Liver (tissue), 10 donors: ENCODE measurements at places on chromosomes 16 and 17.

DNA sequence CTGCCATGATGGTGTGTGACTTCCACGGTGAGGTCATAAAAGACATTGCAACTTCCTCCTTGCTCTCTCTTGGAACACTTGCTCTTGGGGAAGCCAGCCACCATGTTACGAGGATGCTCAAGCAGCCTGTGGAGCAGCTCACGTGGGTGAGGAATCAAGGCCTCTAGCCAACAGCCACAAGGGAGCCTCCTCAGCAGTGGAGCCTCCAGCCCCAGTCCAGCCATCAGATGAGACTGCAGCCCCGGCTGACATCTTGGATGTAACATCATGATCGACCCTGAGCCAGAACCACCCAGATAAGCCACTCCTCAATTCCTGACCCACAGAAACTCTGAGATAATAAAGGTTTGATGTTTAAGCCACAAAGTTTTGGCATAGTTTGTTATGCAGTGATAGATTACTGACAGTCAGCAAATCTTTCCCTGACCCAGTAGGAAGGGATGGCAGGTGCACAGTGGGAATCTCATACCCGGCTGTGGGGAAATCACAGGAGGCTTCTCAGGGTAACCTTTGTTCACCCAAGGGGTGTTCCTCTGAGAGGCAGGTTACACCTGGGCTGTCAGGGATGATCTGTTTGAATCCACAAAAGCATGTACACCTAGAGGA lies 23.3 kb upstream of the GINS2 start:
- DNase-seq, result no peak
- no peaks in the 10 kb centered on the region for H3K36me3 ChIP-seq
- no peak overlapping the region for H3K4me3 ChIP-seq
- H3K27me3 ChIP-seq, result no peaks in the 10 kb centered on the region
- no peaks in the 10 kb centered on the region for H3K4me1 ChIP-seq

DNA sequence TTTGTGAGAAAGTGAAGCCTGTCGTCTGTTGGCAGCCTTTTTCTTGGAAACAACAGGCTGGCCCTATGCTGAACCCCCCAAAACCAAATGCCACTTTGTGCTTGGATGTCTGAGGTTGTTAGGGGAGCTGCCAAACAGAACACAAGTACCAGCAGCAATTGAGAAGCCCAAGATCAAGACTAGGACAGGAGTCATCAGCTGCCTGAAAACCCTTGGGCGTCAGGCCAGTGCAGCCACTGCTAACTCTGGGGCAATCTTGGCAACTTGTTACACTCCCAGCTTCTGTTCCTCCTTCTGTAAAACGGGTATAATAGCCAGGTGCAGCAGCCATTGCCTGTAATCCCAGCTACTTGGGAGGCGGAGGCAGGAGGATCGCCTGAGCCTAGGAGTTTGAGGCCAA lies 9.3 kb upstream of the LRRC59 start:
- H3K4me3 ChIP-seq, result no peak overlapping the region
- H3K4me1 ChIP-seq, result peaks cover 6% of the 10 kb centered on the region
- DNase-seq, result no peak
- H3K27ac ChIP-seq, result no peak overlapping the region
- H3K27me3 ChIP-seq, result no peaks in the 10 kb centered on the region

DNA sequence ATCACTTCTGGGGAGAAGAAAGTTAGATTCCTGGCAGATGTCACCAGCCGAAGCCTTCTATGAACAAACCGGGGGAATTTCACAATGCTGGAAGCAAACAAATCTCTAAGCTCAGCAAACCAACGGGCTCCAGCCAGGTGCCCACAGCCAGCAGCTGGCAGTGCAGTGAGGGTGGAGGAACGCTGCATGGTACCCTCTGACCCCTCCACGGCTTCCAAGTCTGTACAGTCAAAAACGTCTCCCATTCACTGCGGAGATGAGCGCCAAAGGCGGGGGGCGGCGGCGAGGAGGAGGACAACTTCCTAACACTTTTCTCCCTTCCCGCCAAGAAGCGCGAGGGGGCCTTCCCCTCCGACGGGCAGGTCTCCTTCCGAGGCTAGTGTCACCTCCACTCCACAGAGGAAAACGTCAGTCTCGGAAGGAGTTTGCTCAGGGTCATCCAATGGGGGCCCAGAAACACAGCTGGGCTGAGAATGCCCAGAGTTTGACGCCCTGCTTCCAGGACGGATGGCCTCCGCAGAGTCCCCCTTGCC lies 924 bp downstream of the ZNF598 start:
- peaks cover 36% of the 10 kb centered on the region for H3K4me1 ChIP-seq
- no peak for DNase-seq
- no peaks in the 10 kb centered on the region for H3K36me3 ChIP-seq
- H3K4me3 ChIP-seq, result peak overlapping the region; percentile 75
- no peaks in the 10 kb centered on the region for H3K27me3 ChIP-seq

DNA sequence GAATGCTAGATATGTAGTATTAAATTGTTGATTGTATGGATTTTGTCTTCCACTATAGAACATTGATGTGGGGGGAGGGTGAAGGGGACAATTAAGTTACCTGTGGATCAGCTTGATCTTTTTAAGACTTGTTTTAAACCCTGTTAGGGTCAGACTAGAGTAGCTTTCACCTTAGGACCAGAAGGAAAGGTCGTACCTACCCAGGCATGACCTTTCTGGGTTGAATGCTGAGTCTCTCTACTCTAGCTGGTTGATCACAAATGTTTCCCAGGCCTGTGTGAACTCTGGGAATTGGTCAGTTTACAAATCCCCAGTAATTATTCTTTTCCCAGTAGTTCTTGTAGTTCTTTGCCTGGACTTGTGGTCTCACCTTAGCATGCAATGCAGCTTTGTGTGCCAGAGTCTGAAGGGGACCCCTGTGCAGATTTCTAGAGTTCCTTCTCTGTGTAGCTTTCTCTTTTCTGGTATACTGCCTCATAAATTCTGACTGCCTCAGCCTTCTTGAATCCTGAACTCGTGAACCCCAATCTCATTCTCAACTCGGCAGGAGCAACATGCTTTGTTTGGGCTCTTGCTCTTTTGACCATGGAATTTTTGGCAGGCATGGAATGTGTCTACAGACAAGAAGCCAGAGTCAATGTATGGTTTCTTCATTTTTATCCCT lies 54.1 kb downstream of the VMP1 start:
- no peak for DNase-seq
- no peaks in the 10 kb centered on the region for H3K4me1 ChIP-seq
- no peak overlapping the region for H3K4me3 ChIP-seq
- H3K36me3 ChIP-seq, result no peaks in the 10 kb centered on the region
- H3K27ac ChIP-seq, result no peak overlapping the region
- no peaks in the 10 kb centered on the region for H3K27me3 ChIP-seq

DNA sequence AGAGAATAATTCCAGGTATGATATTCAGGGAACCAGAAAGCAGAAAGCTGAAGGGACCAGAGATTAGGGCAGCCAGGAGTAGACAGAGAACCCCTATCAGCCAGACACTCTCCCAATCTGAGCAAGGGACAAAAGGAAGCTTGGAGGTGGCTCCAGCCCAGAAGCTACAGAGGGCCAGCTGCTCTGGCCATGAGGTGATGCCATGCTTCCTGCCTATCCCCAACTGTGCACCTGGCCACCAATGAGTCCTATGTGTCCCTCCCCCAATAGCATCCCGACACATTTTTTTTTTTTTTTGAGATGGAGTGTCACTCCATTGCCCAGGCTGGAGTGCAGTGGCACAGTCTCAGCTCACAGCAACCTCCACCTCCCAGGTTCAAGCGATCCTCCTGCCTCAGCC lies 30.0 kb downstream of the NSMCE1 start:
- H3K4me1 ChIP-seq, result peaks cover 3% of the 10 kb centered on the region
- no peak for DNase-seq
- H3K36me3 ChIP-seq, result no peaks in the 10 kb centered on the region
- H3K27me3 ChIP-seq, result no peaks in the 10 kb centered on the region

DNA sequence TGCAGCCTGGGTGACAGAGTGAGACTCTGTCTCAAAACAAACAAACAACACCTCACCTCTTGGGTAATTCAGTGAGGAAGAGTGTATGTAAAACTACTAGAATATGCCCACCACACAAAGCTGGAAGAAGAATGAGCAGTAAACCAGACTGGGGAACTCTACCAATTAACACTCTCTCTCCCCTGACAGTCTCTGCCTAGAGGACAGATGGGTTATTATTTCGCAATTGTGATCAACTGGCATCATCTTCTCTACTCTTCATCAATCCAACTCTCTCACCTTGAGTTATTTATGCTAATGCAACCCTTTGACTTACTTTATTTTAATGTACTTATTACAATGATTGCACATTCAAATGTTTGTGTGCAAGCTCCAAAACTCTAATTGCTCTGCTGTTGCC lies 205.6 kb downstream of the XYLT1 start:
- no peak overlapping the region for H3K27ac ChIP-seq
- no peak for DNase-seq
- H3K4me1 ChIP-seq, result no peaks in the 10 kb centered on the region
- no peaks in the 10 kb centered on the region for H3K27me3 ChIP-seq
- H3K4me3 ChIP-seq, result no peak overlapping the region

- H3K4me1 ChIP-seq, result no peaks in the 10 kb centered on the region
- no peak overlapping the region for H3K27ac ChIP-seq
- no peak for DNase-seq
- no peaks in the 10 kb centered on the region for H3K27me3 ChIP-seq
- H3K36me3 ChIP-seq, result peaks cover 83% of the 10 kb centered on the region
Measured at GRCh38 chr16:24805484-24805883, 40.3 kb upstream of the SLC5A11 start.

GRCh38 chr17:82274134-82275020 lies 877 bp upstream of the CSNK1D start:
- H3K27me3 ChIP-seq, result no peaks in the 10 kb centered on the region
- H3K4me1 ChIP-seq, result peaks cover 22% of the 10 kb centered on the region
- H3K27ac ChIP-seq, result no peak overlapping the region
- H3K36me3 ChIP-seq, result peaks cover 9% of the 10 kb centered on the region

DNA sequence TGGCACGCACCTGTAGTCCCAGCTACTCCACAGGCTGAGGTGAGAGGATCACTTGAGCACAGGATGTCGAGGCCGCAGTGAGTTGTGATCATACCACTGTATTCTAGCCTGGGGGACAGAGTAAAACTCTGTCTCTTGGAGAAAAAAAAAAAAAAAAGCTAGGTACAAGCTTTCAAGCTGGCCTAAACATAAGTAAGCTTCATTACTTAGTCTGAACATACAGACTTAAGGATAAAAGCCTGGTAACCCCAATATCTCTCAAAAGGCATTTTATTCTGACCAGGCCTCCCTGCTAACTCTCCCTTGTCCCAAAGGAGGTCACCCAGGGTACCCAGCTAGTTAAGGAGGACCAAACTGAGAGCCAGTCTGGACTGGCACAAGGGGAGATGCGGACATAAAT lies 46.2 kb downstream of the TOM1L2 start:
- no peaks in the 10 kb centered on the region for H3K36me3 ChIP-seq
- H3K4me1 ChIP-seq, result peaks cover 38% of the 10 kb centered on the region
- H3K27ac ChIP-seq, result no peak overlapping the region
- H3K27me3 ChIP-seq, result no peaks in the 10 kb centered on the region
- H3K4me3 ChIP-seq, result no peak overlapping the region
- DNase-seq, result no peak

DNA sequence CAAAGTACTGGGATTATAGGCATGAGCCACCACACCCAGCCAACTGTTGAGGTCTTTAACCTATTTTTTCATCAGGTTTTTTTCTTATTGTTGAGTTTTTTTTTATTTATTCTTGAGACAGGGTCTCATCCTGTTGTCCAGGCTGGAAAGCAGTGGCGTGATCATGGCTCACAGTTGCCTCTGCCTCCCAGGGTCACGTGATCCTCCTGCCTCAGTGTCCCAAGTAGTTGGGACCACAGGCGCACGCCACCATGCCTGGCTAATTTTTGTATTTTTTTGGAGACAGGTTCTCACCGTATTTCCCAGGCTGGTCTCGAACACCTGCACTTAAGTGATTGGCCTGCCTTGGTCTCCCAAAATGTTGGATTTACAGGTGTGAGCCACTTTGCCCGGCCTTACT lies 95.9 kb downstream of the BCAS3 start:
- H3K27ac ChIP-seq, result no peak overlapping the region
- no peaks in the 10 kb centered on the region for H3K27me3 ChIP-seq
- DNase-seq, result no peak
- no peaks in the 10 kb centered on the region for H3K4me1 ChIP-seq
- no peaks in the 10 kb centered on the region for H3K36me3 ChIP-seq

- H3K36me3 ChIP-seq, result no peaks in the 10 kb centered on the region
- no peak overlapping the region for H3K4me3 ChIP-seq
- H3K27me3 ChIP-seq, result no peaks in the 10 kb centered on the region
Measured at GRCh38 chr16:75105306-75106061, 11.1 kb downstream of the LDHD start.

- peaks cover 6% of the 10 kb centered on the region for H3K4me1 ChIP-seq
- DNase-seq, result no peak
- no peaks in the 10 kb centered on the region for H3K27me3 ChIP-seq
- peak overlapping the region; percentile 71 for H3K27ac ChIP-seq
- H3K4me3 ChIP-seq, result no peak overlapping the region
Measured at GRCh38 chr16:11670171-11671131, 2.2 kb downstream of the SNN start.

DNA sequence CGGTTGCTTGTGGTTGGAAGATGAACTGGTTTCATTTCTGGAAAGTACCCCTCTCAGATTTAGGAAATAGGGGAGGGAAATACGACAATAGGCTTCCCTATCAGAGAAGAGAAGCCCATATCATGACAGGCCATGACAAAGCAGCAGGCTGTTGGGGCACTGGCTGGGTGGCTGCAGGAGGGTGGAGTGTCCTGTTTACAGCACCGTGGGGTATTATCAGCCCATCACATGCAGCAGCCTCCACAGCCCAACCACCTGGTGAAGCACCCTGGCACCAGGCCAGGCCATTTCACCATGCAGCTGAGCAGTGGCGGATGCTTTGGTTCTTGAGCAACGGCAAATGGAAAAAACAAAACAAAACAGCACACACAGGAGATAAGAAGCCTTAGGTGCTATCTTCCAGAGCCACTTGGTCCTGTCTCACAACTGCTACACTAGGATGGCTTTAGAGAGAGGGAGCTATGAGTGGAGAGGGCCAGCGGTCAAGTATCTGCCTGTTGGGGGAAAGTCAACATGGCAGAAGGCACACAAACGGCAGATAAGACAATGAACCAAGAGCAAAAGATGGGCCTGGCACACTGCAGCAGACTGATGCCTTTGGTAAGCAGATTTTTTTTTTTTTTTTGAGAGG lies 24.2 kb downstream of the FAM117A start:
- H3K4me3 ChIP-seq, result no peak overlapping the region
- peak; percentile 94 for DNase-seq
- H3K4me1 ChIP-seq, result peaks cover 3% of the 10 kb centered on the region

DNA sequence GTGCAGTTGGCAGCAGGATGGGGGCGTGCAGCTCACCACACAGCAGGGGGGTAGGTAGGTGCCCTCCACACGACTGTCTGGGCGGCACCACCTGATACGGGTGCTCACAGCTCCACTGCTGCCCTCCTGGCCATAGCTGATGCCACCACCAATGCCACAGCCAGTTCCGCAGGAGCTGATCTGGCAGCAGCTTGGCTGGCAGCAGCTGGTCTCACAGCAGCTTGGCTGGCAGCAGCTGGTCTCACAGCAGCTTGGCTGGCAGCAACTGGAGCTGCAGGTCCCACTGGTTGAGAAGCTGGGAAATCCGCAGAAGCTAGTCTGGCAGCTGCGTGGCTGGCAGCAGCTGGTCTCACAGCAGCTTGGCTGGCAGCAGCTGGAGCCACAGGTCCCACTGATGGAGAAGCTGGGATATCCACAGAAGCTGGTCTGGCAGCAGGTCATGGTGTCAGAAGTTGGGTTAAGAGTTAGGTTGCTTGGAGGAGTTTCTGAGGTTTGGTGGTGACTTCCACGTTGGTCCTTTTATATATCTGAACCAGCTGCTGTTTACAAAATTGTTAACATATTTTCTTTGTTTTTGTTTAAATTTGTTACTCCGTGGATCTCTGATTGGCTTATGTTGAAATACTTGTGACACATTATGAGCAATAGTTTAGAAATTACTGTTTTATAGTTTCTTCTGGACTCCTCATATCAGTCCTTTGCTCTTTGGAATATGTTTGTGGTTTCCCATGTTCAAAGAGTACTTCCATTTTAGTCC lies at the start of gene KRTAP1-5:
Gene KRTAP1-5, minus strand, starts transcription at position 494 of the 757 bp plus-strand sequence. Its CDS starts 53 bp downstream, at position 441.
- H3K27me3 ChIP-seq, result no peaks in the 10 kb centered on the region
- no peaks in the 10 kb centered on the region for H3K36me3 ChIP-seq
- H3K27ac ChIP-seq, result no peak within 1 kb of the TSS
